Stimulated activated CD8-positive, alpha-beta memory T cell treated with anti-CD3 and anti-CD28 coated beads, Interleukin-15, amount 100 ng/mL, for 1 hour (primary cell): ENCODE measurements at places on chromosomes 4 and X.

GRCh38 chr4:13543032-13543838, 1.1 kb downstream of the NKX3-2 start:
- no peak for DNase-seq

DNA sequence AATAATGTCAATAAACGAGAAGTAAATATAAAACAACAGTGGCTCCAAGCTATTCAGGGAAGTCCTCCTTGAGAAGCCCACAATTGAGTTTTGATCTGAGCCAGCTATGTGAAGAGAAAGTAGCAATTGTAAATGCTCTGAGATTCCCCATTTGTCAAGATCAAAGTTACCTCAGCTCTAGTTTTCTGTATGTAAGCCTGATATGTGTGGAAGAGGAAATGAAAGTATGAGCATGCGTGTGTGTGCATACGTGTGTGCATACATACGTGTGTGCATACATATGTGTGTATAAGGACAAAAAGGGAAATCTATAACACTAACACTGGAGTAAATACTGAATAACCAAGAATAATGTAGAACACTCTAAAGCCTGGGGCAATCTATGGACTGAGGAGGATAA, 130.3 kb downstream of the SCFD2 start:
- DNase-seq: no peak

- no peak for DNase-seq
Measured at GRCh38 chr4:124903995-124904722, 191.6 kb upstream of the ANKRD50 start.

- no peak for DNase-seq
Measured at GRCh38 chr4:3387154-3387942, 54.4 kb upstream of the HGFAC start.

GRCh38 chrX:15834827-15835595, 19.6 kb downstream of the AP1S2 start:
- no peak for DNase-seq

DNA sequence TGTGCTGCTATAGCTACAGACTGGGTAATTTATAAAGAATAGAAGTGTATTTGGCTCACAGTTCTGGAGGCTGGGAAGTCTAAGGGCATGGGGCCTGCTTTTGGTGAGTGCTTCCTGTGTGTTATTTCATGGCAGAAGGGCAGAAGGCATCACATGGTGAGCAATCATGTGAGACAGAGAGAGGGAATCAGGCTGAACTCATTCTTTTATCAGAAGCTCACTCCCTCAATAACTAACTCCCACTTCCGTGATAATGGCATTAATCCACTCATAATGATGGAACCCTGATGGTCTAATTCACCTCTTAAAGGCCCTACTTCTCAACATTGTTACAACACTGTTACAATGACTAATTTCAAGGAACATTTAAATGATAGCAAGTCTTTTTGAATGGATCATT, 129.4 kb downstream of the FAT4 start:
- DNase-seq: no peak

GRCh38 chr4:185736882-185737281, 75.1 kb downstream of the SORBS2 start:
- DNase-seq: no peak

DNA sequence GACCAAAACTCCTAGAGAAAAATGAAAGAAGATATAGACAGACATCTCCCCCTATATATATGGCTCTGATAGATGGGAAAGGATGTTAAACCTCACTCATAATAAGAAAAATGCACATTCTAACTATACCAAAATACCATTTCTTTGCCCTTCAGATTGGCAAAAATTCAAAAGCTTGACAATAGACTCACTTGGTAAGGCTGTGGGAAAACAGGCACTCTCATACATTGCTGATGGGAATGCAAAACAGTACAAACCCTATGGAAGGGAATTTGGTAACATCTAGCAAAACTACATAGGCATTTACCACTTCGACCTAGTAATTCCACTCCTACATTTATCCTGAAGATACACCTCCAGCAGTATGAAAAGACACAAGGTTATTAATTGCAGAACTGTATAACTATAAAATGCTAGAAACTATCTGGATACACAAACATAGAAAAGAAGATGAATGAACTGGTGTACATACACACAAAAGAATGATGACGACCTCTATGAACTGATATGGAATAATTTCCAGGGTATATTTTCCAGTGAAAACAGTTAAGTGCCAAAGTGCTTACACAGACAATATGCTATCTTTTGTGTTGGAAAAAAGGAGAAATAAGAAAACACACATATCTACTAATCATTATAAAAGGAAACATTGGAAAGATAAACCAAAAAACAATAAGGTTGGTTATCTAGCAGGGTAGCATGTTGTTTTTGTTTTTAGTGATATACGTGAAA, 48.5 kb downstream of the WDFY3 start:
- DNase-seq: no peak

DNA sequence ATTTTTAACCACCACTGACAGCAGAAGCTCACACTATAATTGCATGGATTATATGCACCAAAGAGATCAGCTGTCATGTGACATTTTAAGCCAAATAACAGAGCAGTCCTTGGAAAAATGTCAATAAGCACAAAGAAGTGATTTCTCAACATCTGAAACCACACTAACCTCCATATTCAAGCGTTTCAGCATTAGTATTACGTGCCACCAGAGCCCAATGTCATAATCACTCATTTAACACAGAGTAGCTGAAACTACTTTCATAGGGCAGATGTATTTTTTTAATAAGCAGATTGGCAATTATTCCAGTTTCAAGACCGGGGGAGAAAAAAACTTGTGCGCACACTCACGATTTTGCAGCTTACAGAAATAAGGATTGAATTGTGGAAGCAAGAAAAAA, 76.6 kb downstream of the SH3KBP1 start:
- DNase-seq: no peak

DNA sequence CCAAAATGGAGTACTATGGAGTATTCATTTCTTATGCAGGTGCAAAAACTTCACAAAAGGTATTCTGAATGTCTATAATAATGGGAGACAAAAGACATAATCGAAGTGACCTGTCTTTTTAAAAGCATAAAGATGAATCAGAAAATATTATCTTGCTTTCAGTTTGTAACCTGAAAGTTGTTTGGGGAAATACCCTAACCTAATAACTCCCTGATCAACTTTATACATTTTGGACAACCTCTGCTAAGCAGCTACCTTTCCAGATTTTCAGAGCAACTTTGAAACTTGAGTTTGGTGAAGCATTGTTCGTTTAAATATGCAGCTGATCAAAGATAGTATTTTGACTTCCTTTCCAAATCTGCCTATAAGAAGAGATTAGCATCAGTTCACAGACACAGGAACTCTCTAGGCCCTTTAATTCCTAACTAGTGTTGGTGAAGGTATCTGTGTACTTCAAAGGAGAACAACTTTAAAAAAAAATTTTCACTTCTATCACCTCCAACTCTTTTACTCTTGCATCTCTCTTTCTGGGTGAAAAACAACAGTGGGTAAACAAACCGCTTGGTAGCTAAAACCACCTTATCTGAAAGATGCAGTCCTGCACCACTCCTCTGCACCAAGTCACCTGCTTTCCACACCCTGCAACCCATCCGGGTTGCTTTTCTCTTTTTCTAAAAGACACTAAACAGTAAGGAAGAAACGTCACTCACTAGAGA, 26.5 kb downstream of the CD40LG start:
- DNase-seq: no peak

DNA sequence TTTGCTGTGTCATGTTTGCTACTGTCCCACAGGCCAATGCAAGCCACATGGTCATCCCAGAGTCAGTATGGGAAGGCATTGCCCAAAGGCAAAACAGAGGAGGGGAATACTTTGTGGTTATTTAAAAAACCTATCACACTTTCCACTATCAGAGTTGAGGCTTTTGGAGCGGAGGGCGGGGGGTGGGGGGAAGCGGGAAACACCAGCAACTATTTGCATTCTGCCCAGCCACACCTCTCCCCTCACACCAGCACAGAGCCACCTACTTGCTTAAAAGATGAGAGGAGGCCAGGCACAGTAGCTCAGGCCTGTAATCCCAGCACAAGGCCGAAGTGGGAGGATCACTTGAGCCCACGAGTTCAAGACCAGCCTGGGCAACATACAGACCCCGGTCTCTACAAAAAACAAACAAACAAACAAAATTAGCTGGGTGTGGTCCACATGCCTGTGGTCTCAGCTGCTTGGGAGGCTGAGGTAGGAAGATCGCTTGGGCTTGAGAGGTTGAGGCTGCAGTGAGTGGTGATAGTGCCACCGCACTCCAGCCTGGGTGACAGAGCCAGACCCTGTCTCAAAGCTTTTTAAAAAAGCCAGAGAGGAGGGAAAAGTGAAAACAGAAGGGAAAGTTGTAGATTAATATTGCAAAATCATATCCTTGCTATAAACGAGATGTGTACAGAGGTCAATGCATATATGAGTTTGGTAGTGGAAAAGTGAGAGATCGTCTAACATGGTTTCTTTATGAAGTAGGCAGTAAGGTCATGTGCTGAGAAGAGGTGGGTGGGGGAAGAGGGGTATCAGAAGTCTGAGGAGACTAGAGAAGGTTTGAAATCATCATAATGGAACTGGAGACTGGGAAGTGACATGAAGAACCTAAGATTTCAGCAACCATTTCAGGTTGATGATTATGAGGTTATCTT, 1.9 kb upstream of the CHST7 start:
- no peak for DNase-seq

DNA sequence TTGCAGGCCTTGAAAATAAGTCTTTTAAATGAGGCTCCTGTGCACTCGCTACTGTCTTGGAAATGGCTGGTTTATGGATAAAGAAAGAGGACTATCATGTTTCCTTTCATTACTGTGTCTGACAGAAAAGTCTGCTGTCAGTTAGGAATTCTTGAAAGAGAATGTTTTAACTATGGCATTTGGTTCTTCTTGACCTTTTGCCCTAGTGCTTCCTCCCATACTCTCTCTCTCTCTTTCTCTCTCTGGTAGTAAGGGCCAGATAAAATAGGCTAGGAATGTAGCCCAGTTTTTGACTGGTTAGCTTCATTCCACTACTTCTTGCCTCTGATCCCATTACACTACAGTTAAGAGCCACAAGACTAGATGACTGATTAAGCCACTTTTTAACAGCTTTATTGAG, 29.8 kb downstream of the YY2 start:
- DNase-seq: no peak

DNA sequence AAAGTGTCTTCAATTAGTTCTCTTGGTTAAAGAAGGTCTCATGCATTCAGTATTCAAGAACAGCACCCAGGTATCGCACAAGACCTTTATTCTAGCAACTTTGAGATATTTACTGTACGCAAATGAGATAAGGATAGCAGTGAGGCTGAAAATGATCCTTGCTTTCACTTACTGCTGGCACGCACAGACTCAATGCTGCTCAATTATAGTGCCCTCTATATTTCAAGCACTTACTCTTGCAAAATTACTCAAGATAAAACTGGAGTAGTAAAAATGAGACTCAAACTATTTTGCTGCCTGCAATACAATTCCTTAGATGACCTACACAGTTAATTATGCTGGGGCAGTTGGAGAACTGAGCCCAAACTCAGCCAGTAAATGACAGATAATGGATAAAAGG, 60.9 kb downstream of the ADGRA3 start:
- no peak for DNase-seq

GRCh38 chrX:110941906-110942305, 146.3 kb upstream of the CHRDL1 start:
- no peak for DNase-seq

GRCh38 chr4:3362431-3363287, 69.8 kb downstream of the RGS12 start:
- DNase-seq: no peak

DNA sequence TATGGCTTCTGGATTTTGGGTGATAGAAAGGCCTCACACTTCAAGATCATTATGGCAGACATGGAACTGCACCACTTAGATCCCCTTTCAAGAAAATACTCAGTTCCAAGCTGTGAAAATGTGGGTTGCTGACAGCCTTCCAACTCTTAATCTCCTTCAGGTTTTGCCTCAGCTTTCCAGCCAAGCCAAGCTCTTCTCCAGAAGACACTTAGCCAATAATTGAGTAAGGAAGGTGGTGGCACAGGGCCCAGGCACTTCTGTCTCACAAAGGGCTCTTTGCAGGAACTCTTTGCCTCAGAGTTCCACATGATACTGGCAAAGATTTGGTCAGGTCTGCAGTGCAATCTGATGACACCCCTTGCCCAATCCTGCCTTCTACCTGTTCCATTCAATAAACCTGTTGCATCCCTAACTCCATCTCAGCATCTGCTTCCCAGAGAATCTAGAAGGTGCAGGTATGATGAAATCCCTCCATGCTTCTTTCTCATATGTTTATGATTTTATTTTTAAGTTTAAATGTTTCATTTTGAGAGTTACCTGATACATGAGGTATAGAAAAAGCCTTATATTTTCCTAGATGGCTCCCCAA, 30.6 kb downstream of the ANXA5 start:
- DNase-seq: no peak

DNA sequence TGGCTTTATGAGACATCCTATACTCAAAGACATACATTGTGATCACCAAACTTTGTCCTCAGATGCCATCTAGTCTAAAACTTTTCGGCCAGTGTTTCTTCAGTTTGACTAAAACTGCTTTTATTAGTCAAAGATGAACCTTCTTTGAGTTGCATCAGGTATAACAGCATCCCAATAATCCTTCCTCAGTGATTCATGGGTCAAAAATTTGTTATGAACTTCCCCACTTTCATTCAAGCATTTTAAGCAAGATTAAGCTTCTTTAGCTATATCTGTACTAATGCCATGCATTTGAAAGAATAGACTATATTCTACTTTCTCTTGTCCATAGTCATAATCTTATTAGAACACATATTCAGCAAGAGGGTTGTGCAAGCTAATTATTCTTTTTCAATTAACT, 1070.4 kb upstream of the ADGRL3 start:
- no peak for DNase-seq

- no peak for DNase-seq
Measured at GRCh38 chr4:117327491-117327890, 242.1 kb upstream of the TRAM1L1 start.

DNA sequence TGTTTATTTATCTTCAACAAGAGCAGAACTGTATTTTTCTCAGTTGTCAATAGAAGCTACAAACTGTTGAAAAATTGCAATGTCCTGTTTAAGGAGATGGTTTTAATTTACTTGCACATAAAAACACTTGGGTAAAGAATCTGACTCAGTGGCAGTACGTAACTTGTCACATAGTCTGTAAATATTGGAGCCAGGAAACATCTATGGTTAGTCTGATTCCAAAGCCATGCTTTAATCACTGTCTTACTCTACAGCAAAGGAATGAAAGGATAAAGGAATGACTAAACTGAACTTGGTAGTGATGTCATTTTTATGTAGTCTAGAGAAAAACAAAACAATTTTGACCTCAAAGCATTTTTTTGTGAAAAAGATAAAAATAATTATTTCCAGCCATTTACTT, 537.2 kb downstream of the STIM2 start:
- no peak for DNase-seq

- no peak for DNase-seq
Measured at GRCh38 chr4:134001057-134001456, 200.5 kb downstream of the PABPC4L start.

DNA sequence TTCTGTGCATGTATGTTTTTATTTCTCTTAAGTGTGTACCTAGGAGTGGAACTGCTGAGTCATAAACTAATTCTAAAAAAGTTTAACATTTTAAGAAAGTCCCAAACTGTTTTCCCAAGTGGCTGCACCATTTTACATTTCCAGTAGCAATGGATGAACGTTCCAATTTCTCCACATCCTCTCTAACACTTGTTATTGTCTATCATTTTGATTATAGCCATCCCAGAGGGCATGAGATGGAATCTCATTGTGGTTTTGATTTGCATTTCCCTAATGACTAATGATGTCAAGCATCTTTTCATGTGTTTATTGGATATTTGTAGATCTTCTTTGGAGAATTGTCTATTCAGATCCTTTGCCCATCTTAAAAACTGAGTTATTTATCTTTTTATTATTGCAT, 82.5 kb downstream of the PPEF1 start:
- no peak for DNase-seq
